ENCODE measurements at places on chromosomes 1 and 21.

GRCh38 chr1:22350924-22351767 is 100.5 kb upstream of the ZBTB40 start:
- ATAC-seq, result no peak

- no peak for ATAC-seq
These were observed 68.2 kb downstream of the LHX9 start for GRCh38 chr1:197985351-197985750.

- ATAC-seq, result no peak
These were observed 144.3 kb downstream of the ST6GALNAC3 start for GRCh38 chr1:76218888-76219287.

DNA sequence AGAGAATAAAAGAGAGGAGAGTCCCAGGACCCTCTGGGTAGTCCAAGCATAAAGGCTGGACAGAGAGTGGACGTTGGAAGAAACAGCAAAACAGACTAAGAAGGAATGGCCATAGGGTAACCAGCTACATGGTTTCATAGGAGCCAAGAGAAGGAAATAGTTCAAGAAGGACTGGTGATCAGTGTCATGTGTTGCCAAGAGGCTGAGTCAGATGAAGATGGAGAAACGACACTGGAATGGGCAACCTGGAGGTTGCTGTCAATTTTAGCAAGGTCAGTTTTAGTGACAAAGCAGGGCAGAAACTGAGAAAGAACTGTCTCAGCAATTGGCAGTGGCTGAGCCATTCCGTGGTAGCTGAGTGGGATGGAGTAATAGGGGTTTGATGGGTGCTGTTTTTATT is 41.4 kb downstream of the HMGB4 start:
- no peak for ATAC-seq

DNA sequence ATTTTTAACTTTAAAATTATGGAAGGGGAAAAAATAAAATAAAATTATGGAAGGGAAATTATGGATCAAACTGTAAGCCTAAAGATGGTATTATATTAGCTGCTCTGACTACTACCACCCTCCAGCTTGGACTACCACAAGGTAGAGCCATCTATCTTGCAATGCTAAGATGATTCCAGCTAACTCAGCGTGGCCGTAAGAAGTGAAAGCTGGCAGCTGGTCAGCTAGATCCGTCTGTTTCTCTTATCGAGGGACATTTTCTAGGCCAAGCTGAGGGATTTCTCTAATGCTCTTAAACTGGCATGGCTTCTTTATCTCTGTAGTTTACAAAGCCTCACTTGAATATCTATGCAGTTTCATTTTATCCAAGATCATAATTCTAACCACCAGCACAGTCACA is 31.5 kb downstream of the LYST start:
- no peak for ATAC-seq

- ATAC-seq, result no peak
These were observed 298.7 kb downstream of the LRRIQ3 start for GRCh38 chr1:73899311-73899710.

- ATAC-seq, result no peak
These were observed 56.7 kb upstream of the ZSWIM5 start for GRCh38 chr1:45263132-45263531.

GRCh38 chr1:53323316-53323715 is 4.6 kb downstream of the LRP8 start:
- ATAC-seq, result no peak
